ENCODE measurements at places on chromosomes 1 and 21.
A peak's percentile ranks its signal among the peaks of the same experiment; 100 is the strongest.

DNA sequence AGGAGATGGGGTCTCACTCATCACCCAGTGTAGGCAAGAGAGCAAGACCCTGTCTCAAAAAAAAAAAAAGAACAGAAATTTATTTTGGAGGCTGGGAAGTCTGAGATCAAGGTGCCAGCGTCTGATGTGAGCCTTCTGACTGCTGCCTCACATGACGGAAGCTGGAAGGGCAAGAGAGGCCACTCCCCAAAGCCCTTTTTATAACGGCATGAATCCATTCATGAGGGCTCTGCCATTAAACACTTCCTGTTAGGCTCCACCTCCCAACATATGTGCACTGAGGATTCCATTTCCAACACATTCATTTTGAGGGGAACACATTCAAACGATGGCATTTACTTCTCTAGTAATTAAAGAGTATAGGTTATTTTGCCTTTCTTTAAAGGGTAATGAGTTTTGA lies 50.9 kb upstream of the C1orf198 start:
- DNase-seq: no peak

- no peak for DNase-seq
Observed at GRCh38 chr1:226095286-226095685, 32.8 kb downstream of the H3-3A start.

GRCh38 chr1:214260561-214261205 lies 20.3 kb upstream of the SMYD2 start:
- no peak for DNase-seq

GRCh38 chr1:29713857-29714256 lies 477.5 kb downstream of the PTPRU start:
- DNase-seq: no peak

- DNase-seq: no peak
Observed at GRCh38 chr1:56029319-56030003, 549.9 kb downstream of the PLPP3 start.

DNA sequence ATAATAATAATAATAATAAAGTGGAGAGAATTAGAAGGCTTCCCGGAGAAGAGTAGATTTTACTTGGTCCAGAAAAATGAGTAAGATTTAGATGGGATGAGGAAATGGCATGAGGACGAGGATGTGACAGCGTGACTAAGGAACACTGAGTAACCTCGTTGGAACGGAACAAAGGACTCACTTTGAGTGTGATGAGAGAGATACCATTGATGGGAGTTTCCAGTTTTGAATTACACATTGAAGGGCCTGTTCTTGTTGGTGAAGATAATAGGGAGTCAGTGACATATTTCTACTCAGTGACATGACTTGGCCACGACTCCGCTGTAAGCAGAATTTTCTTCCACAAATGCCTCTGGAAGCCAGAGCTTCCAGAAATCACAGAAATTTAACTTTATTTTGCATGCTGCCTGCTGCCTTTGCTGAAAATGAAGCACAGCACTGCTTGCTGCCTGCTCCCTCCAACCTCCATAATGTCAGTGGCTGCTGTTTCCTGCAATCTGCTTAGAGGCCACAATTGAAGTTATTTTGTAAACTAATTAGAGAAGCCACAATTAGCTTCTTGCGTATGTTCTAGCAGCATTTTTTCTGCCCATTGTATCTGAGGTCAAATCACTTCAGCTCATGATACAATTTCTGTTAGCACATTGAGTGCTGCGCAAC lies 33.7 kb upstream of the FBXO28 start:
- DNase-seq: no peak

- DNase-seq: no peak
Observed at GRCh38 chr1:204197068-204197467, 777 bp upstream of the KISS1 start.

DNA sequence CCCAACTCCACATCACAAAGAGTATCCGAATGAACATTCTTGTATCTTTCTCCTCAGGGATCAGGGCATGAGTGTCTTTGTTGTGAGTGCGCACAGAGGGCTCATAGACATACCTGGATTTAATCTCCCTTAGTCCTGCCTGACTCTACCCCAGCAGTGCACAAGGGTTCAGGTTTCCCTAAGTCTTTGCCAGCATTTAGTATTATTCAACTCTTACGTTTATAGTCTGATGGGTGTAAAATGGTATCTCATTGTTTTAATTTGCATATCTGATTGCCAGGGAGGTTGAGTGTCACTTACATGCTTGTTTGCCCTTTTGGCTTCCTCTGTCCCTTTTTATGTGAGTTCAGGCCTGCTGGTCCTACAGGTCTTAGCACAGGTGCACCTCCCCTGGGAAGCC lies 49.5 kb downstream of the FOXD2 start:
- no peak for DNase-seq

DNA sequence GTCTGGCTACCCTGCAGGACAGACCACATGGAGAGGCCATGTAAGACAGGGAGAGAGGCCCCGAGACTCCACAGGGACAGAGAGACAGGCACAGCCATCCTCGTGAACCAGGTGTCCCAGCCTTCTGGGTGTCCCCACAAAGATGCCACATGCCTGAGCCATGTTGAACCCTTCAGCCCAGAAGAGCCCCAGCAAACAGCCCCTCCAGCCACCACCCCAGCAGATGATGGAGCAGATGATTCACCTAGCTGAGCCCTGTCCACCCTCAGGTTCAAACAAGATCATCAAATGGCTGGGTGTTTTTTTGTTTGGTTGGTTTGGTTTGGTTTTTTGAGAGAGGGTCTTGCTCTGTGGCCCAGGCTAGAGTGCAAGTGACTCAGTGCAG lies 78.7 kb downstream of the DHRS3 start:
- no peak for DNase-seq

DNA sequence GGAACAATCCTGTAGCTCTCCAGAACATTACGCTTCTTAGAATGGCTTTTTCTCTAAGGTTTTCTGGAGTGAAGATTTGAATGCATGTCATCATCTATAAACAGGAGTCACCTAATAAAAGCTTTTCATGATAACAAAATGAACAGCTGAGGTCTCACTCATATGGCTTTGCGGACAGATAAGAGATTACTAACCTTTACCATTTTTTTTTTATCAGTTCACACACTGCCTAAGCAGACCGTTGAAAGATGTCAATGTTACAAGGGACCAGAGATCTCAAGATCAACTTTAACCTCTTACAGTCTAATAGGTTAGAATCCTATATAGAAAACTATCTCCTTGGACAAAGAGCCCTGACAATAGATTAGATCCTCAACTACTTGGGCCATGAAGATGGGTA lies 41.4 kb downstream of the SCMH1 start:
- no peak for DNase-seq

DNA sequence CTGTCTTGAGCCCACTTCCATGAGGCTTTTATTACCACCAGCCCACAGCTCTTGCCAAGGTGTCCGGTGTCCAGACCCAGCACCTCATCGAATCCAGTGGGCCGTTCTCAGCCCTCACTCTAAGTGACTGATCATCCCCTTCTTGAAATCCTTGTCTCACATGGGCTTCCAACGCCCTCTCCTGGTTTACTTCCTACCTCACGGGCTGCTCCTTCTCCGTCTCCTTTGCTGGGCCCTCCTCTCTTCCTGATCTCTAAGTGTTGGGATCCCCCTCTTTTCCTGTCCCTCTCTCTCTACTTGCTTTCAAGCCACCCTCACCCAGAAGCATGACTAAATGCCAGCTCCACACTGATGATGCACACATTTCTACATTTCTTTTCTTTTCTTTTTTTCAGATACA lies 9.0 kb upstream of the RHBG start:
- DNase-seq: no peak

DNA sequence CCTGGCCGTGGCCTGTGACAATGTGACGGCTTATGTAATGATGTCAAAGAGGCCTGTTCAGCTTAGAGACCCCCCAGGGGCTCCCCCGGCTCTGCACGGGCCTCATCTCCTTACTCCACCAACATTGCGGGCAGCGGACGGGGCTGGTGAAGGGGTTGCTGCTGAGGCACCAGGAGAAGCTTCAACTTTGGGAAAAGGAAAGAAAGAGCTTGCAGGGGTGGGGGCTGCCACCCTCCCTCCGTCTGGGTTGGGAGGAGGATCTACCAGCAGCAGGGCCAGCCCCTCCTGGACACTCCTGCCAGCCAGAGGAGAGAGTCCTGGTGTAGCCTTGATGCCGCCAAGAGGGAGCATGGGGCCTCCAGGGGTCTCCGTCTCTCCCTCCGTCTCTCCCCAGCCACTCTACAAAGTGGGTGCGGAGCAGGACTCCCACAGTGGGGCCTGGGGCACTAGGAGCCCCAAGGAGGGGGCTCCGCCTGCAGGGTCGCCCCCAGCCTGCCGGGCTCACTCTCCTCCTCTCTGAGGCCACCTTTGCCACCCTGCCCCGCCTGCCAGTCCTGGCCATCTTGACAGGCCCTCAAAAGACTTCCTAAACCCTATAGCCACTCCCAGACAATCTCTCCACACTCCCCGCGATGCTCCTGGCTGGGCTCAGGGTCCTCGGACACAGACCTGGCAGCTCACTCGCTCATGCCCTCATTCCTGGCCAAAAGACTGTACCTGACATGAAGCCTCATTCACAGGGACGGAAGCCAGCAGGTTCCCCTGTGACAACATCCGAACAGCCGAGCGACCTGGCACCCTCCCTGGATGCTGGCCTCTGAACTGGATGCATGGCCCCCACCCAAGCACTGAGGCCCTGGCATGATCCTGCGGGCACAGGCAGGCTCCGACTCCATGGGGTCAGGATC lies 130.4 kb upstream of the ARHGEF16 start:
- no peak for DNase-seq

GRCh38 chr1:234969011-234969441 lies 159.6 kb downstream of the TOMM20 start:
- no peak for DNase-seq

- no peak for DNase-seq
Observed at GRCh38 chr1:167913895-167914496, at the start of gene ADCY10. Gene ADCY10, minus strand, starts transcription at chr1:167914134. Its CDS starts 8,994 bp downstream, at chr1:167905140.

DNA sequence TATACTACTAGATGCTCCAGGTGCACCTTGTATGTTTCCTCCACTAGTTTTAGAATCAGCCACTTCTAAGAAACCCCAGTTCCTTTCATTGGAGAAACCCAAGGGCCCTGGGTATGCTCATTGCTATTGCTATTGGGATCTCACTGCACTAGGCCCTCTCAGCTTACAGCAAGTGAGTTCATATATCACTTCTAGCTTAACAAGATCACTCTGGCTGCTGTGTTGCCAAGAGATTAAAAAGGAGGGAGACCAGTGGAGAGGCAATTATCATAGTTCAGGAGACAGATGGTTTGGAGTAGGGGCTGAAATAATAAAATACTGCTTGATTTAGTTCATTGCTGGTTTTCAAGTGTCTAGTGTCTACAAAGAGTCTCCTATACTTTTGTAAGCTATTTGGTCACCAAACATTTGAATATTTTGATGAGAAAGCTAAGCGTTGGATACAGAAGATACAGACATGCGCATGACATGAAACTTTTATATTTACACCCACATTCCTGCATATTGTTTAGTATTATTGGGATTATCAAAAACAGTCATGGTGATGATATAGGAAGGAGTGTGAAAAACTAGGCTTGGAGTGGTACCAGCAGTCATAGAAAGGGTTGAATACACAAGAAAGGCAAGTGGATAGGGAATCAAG lies 671.9 kb downstream of the ADGRL2 start:
- DNase-seq: no peak

DNA sequence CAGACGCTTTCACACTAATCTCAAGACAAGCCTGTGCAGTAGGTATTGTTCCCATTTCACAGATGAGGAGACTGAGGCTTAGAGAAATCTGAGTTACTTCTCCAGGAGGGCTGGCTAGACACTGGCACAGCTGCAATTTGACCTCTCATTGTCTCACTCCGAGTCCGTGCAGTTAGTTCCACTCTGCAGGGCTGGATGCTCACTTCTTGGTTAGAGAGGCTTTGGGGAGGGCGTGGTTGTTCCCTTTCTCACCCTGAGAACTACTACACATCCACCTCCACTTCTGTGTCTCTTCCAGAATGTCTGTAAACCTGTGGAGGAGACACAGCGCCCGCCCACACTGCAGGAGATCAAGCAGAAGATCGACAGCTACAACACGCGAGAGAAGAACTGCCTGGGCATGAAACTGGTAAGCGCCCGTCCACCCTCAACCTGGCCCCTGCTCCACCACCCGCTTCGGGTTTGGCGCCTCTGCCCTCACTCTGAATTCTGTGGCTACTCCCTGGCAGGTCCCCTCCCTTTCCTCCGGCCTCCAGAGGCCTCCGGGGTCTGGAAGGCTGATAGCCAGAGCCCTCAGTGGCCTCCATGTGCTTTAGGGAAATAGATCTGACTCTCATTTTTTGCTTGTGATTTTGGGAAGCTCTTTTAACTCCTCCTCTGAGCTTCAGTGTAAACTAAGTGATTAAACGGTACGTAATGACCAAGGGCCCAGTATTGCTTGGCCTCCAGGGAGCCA lies 29.1 kb downstream of the EIF2D start:
- DNase-seq: peak; percentile 31

GRCh38 chr21:18970941-18971340 lies 567.4 kb upstream of the TMPRSS15 start:
- DNase-seq: no peak

- no peak for DNase-seq
Observed at GRCh38 chr1:2204415-2205190, 10.0 kb upstream of the FAAP20 start.

- no peak for DNase-seq
Observed at GRCh38 chr1:95007687-95008086, 65.1 kb downstream of the ALG14 start.

DNA sequence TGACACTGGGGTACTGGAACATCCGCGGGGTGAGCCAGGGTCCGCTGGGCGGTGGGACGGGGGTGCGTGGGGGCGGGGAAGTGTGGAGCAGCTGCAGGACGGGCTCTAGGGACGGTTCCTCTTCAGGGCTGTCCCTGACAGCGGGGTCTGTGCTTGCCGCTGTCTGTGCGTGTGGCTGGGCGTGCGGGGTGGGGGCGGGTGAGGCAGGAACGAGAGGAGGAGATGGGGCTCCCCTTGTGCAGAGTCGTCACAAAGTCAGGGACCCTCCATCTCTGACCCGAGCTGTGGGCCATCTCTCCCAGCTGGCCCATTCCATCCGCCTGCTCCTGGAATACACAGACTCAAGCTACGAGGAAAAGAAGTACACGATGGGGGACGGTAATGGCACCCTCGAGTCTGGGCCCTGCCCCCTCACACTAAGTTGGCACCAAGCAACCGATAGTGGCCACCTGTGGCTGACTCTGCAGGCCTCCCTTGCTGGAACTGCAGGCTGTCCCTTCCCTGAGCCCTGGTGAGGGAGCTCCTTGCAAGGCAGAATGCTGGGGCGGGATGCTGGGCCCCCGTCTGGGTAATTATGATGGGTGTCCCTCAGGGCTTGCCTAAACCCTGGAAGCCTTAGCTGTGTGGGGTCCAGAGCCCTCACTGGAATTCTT lies 392 bp downstream of the GSTM2 start:
- DNase-seq: no peak

GRCh38 chr1:53947172-53947907 lies 1.2 kb downstream of the LRRC42 start:
- no peak for DNase-seq

- DNase-seq: no peak
Observed at GRCh38 chr1:29529677-29530278, 293.5 kb downstream of the PTPRU start.

GRCh38 chr1:187513190-187513589 lies 684.4 kb downstream of the PLA2G4A start:
- DNase-seq: no peak

- DNase-seq: no peak
Observed at GRCh38 chr1:6218375-6219164, 12.7 kb downstream of the RNF207 start.

GRCh38 chr1:244165021-244165420 lies 113.9 kb downstream of the ZBTB18 start:
- no peak for DNase-seq

Data from CD4-positive, alpha-beta T cell treated with Interferon alpha-2 for 1 hour (primary cell).